ENCODE measurements at places on chromosomes 5 and 9. TPM values are rescaled to one million over a fixed set of nuclear protein-coding genes. Genes with fewer than 3 reads are reported as not detected.

- peak; percentile 74 for DNase-seq
Observed at GRCh38 chr5:169744336-169744735, 107.3 kb downstream of the DOCK2 start.

- no peak for DNase-seq
Observed at GRCh38 chr5:103645816-103646215, 83.2 kb upstream of the NUDT12 start.

CHSY3 gene
- not detected for total RNA-seq

LPAR1 gene
- 199 TPM for total RNA-seq

NUDT2 gene
- 19.3 TPM for total RNA-seq

S1PR3 gene
- total RNA-seq: 38.7 TPM

PTGS1 gene
- total RNA-seq: not detected
